MM.1S (cell line): ENCODE measurements at places on chromosomes 5 and 9.

- peaks cover 28% of the 10 kb centered on the region for H3K4me1 ChIP-seq
- H3K27ac ChIP-seq: peak overlapping the region; percentile 96
- no peaks in the 10 kb centered on the region for H3K27me3 ChIP-seq
- H3K4me3 ChIP-seq: peak overlapping the region; percentile 33
- H3K36me3 ChIP-seq: no peaks in the 10 kb centered on the region
- peak; percentile 90 for DNase-seq
Measured at GRCh38 chr9:124286292-124286931, 28.7 kb downstream of the NEK6 start.

DNA sequence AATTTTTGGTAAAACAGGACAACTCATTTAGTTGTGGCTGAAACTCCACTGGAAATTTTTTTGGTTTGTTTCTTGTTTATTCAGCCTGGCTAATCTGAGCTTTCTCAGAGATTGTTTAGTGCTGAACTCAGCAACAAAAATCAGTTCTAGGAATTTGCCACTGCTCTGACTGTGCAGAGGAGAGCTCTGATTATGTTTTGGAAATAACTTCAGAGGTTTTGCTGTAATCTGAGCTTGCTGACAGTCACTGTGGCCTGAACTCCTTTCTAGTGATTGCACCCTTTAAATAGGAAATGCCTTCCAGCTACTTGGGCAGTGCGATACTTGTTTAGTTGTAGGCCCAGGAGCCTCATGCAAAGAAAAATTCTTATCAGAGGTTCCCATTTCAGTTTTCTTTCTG lies 60.2 kb downstream of the OSTF1 start:
- H3K36me3 ChIP-seq: 0 out of 2 replicates have a peak, but pooled peaks cover 3% of the 10 kb centered on the region
- peaks cover 37% of the 10 kb centered on the region for H3K4me1 ChIP-seq
- H3K27ac ChIP-seq: peak overlapping the region; percentile 69; the same call in 1 of the 2 replicates
- H3K27me3 ChIP-seq: no peaks in the 10 kb centered on the region
- peak; percentile 81 for DNase-seq
- H3K4me3 ChIP-seq: no peak overlapping the region

DNA sequence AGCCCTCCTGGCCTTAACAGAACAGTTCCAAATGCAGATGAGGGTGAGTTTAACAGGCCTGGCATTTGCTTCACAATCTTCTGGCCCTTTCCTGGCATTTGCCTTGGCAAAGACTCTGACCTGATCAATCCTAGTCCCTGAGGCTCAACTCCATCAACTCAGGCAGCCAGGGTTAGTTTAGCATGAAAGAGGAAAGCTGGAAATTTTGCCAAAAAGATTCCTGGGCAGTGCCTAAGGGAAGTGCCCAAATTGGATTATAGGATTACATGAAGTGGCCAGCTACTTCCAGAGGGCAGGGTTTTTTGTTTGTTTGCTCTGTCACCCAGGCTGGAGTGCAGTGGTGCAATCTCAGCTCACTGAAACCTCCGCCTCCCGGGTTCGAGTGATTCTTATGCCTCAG lies 36.8 kb downstream of the PCDHAC2 start:
- no peak overlapping the region for H3K4me3 ChIP-seq
- no peaks in the 10 kb centered on the region for H3K27me3 ChIP-seq
- no peaks in the 10 kb centered on the region for H3K36me3 ChIP-seq
- H3K4me1 ChIP-seq: no peaks in the 10 kb centered on the region

DNA sequence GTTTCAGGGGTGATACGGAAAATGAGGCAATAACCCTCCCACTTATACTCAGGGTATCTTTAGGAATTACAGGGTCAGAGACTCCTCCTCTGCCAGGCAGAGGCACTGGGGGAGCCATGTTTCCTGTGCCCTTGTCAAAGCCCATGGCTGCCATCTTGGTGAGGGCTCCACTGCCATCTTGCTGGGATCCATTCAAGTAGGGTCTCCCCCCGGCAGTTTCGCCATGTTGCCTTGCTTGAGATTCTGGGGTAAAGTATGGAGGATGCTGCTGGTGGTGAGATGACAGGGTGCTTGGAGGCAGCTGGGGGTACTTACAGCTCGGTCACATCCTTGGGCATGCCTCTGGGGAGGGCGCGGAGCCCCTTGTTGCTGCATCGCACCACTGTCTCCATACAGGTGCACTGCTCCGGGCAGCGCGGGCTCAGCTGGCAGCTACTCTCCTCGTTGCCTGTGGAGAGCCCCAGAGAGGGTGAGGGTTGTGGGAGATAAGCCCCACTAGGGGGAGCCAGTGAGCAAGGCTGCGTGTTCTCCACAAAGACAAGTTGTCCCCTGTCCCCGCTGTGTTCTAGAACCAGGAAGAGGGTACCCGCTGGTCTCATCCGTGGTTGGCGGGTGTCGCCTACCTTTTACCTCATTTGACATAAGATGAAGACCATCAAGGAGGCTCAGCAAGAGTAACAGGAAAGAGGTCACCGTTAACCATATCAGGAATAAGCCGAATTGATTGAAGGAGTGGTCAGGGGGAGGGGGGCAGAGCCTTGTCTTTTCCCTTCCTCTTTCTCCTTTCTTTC lies 169.0 kb upstream of the PANK3 start:
- DNase-seq: peak; percentile 54
- no peaks in the 10 kb centered on the region for H3K36me3 ChIP-seq
- no peaks in the 10 kb centered on the region for H3K27me3 ChIP-seq
- no peak overlapping the region for H3K27ac ChIP-seq

DNA sequence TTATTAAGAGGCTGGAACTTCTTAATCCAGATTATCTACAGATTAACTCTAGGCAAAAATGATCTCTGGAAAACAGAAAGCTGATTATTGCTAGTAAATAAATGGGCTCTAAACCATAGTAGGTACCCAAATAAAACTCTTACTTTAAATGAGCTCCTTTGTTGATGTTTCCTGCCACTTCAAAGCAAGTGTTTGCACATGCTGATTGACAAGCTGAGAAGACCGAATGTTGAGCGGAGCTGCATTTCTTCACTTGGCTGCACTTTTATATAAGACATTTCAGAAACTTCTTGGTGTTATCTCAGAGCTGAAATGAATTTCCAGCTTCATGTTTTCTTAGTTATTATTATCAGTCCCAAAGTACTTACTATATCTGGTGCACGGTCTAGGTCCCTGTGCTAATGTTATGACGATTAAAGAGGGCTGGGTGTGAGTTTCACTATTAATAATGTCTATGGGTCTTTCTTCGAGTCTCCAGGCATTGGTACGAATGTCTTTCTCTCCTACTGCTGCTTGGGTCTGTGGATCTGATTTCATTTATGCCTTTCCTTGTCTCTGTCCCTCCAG lies 58.6 kb upstream of the CTXN3 start:
- no peak overlapping the region for H3K27ac ChIP-seq
- no peak for DNase-seq
- H3K4me1 ChIP-seq: no peaks in the 10 kb centered on the region
- H3K36me3 ChIP-seq: no peaks in the 10 kb centered on the region

GRCh38 chr5:171493646-171494393 lies 74.4 kb downstream of the FGF18 start:
- H3K27me3 ChIP-seq: no peaks in the 10 kb centered on the region
- no peak for DNase-seq
- no peaks in the 10 kb centered on the region for H3K4me1 ChIP-seq
- no peaks in the 10 kb centered on the region for H3K36me3 ChIP-seq

GRCh38 chr9:98894171-98894570 lies 49.5 kb upstream of the COL15A1 start:
- H3K27me3 ChIP-seq: no peaks in the 10 kb centered on the region
- no peaks in the 10 kb centered on the region for H3K36me3 ChIP-seq
- H3K27ac ChIP-seq: no peak overlapping the region
- no peak for DNase-seq
- no peak overlapping the region for H3K4me3 ChIP-seq

DNA sequence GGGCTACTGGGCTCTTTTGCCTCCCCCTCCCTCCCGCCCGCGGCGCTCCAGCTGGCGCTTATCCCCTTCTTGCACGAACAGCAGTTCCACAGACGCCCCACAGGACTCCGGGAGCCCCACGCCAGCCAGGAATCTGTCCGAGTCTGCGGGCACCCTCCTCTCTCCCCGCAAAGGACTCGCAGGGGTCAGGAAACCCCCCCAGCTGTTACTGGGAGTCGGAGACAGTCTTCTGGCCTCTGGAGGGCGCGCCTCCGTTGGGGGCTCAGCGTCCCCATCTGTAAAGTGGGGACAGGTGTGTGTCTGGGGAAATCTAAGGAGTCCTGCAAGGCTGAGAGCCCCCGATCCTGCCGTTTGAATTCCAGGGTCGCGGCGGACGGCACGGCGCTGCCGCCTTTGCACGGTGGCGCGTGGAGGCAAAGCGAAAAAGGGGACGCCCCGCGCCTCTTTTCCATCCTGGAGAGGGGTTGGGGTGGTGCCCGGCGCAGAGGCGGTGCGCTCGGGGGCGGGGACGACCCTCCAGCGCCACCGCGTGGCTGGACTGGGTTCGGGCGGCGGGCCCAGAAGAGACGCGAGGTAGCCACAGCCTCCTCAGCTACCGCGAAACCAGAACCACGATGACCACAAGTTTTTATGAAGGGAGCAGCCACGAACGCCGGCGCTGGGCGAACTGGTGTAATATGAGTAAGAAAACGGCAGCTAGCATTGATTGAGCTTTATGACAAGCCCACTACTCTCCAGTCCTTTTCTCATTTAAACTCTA lies 2.8 kb upstream of the CCIN start:
- no peaks in the 10 kb centered on the region for H3K36me3 ChIP-seq
- peak; percentile 86 for DNase-seq
- no peak overlapping the region for H3K27ac ChIP-seq
- no peaks in the 10 kb centered on the region for H3K4me1 ChIP-seq

DNA sequence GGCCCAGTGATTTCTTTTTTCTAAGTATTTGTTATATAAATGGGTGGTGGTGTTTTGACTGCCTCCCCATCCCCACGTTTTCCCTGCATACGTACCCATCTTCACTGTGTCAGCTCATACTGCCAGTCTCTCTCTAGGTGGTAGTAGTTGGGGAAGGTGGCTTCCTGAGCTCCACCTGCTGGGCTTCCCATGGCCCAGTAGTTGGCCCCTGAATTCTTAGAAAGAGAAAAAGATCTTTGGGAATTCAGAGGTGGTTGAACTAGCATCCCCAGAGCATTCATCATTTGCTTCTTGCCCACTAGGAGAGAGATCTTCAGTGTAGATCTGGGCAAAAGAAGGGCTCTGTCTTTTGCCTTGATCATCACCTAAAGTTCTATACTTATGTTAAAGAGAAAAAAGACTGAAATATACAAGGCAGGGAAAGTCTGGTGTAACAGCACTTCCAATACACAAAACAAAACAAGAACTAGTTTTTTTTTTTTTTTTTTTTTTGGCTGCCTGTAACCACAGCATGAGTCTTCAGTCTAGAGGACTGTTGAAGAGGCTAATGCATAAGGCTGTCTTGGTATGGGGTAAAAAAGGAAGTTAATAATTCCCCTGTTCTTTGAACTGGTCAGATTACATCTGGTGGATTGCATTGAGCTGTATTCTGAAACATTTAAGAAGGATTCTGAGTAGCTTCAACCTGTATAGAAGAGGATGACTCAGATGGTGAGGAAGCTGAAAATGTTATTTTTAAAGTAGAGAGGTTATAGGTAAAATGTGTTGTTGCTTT lies 128.7 kb downstream of the ATG10 start:
- H3K4me1 ChIP-seq: no peaks in the 10 kb centered on the region
- H3K27me3 ChIP-seq: no peaks in the 10 kb centered on the region
- DNase-seq: peak; percentile 12
- H3K27ac ChIP-seq: no peak overlapping the region
- no peak overlapping the region for H3K4me3 ChIP-seq
- H3K36me3 ChIP-seq: no peaks in the 10 kb centered on the region

DNA sequence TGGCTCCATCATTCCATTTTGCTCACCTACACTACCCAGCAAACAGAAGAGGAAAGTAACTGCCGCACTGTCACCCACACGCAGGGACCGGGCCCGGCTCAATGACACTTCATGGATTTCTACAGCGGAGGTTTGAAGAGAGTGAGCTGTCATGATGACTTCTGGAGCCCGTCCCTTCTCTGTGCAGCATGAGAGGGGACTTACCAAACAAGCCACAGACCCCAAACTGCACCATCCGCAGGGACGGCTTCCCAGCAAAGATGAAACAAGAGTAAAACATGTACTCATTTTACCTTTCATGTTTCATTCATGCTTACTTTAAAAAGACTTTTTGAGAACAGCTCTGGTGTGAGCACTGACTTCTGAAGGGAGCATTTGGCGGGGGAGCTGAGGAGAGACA lies 99.5 kb downstream of the TLE1 start:
- H3K27me3 ChIP-seq: no peaks in the 10 kb centered on the region
- no peak overlapping the region for H3K4me3 ChIP-seq
- DNase-seq: no peak
- no peaks in the 10 kb centered on the region for H3K4me1 ChIP-seq
- no peaks in the 10 kb centered on the region for H3K36me3 ChIP-seq
